ENCODE measurements at places on chromosomes 16 and 17. TPM values are rescaled to one million over a fixed set of nuclear protein-coding genes. Genes with fewer than 3 reads are reported as not detected.
A peak's percentile ranks its signal among the peaks of the same experiment; 100 is the strongest.

- no peak for DNase-seq
Measured at GRCh38 chr16:62450291-62450690, 414.1 kb upstream of the CDH8 start.

- DNase-seq: no peak
Measured at GRCh38 chr16:61812251-61812650, 224.0 kb downstream of the CDH8 start.

- no peak for DNase-seq
Measured at GRCh38 chr17:44919411-44919810, 4.1 kb upstream of the GFAP start.

DNA sequence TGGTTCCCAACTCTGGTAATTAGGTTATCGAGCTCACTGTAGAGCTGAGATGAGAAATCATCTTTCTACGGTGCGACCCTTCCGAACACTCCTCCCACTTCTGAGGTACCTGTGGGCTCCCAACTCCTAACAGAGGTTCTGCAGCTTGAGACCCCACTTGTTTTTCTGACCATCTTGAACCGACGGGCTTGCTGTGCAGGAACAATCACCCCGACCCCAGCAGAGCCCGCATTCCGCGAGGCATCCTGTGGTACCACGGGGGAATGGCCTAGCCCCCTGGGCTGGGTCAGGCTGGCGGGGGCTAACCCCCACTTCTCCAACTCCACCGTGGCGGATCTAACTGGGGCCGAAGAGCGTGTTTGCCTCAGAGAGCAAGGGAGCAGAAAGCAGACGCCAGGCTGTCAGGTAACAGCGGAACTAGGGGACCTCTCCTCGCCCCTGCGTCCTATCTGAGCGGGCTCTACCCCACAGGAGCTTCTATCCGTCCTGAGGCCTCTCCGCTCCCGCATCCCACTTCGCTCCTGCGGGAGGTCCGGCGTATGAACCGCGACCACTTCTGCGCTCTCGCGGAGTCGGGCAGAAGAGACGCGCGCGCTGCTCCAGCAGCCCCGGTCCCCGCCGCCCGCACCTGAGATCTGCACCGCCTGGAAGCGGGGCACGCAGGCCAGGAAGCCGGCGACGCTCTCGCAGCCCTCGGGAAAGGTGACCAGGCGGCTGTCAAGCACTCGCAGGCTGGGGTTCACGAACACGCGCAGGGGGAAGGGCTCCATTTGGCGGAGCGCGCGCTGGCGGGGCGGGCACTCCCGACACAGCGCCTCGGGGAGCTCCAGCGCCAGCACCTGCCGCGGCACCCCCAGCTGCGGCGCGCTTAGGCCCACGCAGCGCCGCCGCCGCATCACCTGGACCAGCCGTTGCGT is 761 bp downstream of the PDF start:
- no peak for DNase-seq

DNA sequence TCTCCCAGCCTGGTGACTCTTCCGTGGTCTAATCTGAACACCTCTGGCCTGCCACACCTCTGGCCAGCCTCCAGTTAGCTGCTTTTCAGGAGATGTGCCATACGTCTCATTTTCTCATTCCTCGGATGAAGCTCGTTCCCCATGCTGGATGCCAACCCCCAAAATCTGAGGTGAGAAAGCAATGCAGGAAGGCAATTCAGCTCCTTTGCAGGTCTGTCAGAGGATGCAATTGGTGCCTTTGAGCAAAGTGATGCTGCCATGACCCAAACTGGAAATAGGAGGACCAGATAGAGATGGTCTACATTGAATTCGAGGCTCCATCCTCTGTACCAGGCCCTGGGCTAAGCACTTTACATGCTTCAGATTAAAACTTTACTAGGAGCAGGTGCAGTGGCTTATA is 11.0 kb upstream of the CUEDC1 start:
- DNase-seq: no peak

DNA sequence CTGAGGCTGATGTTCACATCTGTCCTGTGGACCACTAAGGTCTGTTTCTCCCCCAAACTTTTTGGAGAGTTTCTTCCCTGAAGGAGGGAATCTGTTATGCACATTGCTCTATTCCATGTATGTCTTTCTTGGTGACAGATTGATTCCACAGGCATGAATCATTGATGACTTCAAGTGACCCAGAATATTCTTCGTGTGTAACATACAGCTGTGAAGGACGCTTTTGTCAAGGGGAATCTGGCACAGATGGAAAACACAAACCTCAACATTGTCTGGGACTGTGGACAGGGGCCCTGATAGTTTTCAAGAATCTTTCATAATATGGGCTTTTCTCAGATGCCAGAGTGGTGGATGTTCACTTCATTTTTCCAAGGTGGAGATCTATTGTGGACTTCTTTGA is 223.1 kb upstream of the MAF start:
- DNase-seq: no peak

DNA sequence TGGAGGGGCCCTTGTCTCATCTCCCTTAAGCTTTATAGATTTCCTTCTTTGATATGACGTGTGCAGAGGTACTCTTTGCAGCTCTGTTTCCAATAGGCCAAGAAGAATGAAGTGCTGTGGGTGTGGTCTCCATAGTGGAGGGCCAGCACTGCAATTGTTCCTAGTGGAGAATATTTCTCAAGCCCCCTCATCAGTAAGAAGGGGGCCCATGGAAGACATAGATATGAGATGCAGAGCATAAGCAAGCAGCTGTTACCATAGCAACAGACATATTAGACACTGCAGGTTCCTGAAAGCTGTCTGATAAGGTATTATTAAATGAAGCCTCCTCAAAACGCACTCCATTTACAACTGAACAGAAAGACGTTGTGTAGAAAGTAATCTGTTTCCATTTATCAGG is 240.7 kb downstream of the ZFHX3 start:
- no peak for DNase-seq

GRCh38 chr16:51095084-51095881 is 55.8 kb downstream of the SALL1 start:
- DNase-seq: no peak

DNA sequence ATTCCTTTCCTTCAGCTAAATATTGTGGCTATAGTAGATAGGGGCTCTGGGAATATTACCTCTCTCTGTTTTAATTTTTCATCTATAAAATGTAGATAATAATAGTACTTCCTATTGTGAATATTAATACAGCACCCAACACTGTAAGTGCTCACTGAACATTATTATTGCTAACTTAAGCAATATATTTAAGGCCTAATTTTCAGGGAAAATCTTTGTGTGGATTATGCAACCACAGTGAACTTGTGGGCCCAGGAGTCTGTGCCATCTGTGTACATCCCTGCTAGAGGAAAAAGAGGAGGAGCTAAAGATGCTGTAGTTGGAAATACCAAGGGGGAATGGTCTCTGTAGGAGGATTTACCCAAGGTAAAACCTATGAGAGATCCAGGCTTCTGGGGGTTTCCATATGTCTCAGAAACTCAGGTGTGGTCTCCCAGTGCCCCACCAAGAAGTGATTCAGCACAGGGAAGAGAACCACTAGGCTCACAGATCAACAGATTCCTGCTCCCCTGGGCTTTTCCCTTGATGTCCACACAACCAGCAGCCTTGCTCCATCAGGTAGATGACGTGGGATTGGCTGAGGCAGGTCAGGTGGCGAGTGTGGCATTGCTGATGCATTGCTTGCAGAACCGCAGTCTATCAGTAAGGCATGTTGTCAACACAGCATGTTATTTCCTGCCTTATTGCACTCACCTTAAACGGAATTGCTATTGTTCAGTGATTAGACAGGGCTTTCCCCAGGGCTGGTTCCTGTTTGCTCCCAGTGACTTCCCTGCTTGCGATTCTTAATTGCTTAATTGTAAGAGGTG is 1.6 kb upstream of the N4BP1 start:
- DNase-seq: no peak

- peak; percentile 67 for DNase-seq
Measured at GRCh38 chr16:46908540-46909372, 24.6 kb downstream of the GPT2 start.

GRCh38 chr17:75064867-75065561 is 18.0 kb downstream of the KCTD2 start:
- DNase-seq: no peak

GRCh38 chr16:85041219-85042166 is 13.9 kb downstream of the KIAA0513 start:
- no peak for DNase-seq

- DNase-seq: no peak
Measured at GRCh38 chr16:26493751-26494150, 573.0 kb upstream of the C16orf82 start.

- DNase-seq: no peak
Measured at GRCh38 chr17:17346428-17347233, 43.5 kb downstream of the NT5M start.

- no peak for DNase-seq
Measured at GRCh38 chr17:19769946-19770652, 22.0 kb upstream of the ALDH3A1 start.

Gene RAB26
- polyA plus RNA-seq: 29.8 TPM

Gene TMEM100
- 40.0 TPM for polyA plus RNA-seq

Gene HS3ST3A1
- polyA plus RNA-seq: 4.2 TPM

Gene HSD3B7
- 5.7 TPM for polyA plus RNA-seq
